ENCODE measurements at places on chromosomes 1 and 21.

GRCh38 chr1:57204942-57205787 is 218.7 kb downstream of the DAB1 start:
- DNase-seq = no peak

DNA sequence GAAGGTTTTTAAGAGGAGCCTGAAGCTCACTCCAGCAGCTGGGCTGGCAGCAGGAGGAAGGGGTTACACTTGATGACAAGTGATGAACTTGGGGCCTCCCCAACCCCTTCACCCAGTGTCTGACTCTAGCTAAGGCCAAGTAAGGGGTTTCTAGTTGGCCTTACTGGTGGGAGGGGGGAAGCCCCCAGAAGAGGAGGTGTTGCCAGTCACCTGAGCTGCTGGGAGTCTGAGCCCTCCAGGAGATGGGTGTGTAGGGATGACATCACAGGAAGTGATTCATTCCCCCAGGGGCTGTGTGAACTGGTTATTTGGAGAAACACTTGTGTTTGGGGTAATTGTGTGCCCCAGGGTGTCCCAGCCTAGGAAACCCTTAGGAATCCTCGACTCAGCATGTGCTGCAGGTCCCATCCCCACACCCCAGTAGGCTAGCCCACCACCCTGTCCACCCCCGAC is 3.1 kb downstream of the PADI1 start:
- DNase-seq = peak; percentile 92

GRCh38 chr21:29546071-29546470 is 247.3 kb downstream of the BACH1 start:
- no peak for DNase-seq

DNA sequence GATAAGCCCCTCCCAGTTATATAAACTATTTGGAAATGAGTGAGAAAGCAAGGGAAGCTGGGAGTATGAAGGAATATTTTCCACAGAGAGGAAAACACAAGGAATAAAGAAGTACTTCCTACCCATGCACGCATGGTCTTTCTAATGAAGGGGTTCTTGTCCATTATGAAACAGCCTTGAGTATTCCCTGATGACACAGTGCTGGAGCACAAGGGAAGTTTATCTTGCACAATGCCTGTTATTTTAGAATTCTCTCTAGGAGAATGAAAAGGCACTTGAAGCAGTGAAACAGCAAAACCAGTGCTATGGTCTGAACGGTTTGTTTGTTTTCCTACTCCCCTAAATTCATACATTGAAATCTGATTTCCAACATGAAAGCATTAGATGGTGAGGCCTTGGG is 38.6 kb upstream of the ADAMTS1 start:
- no peak for DNase-seq

GRCh38 chr1:61638911-61639605 is 85.9 kb downstream of the TM2D1 start:
- DNase-seq = no peak

- DNase-seq = no peak
Measured at GRCh38 chr21:33022828-33023573, 2.7 kb upstream of the OLIG2 start.

- no peak for DNase-seq
Measured at GRCh38 chr21:36735724-36736320, 36.9 kb downstream of the SIM2 start.

- no peak for DNase-seq
Measured at GRCh38 chr21:19350286-19350685, 946.7 kb upstream of the TMPRSS15 start.

- DNase-seq = no peak
Measured at GRCh38 chr1:206049293-206049692, 3.7 kb upstream of the RHEX start.

- DNase-seq = no peak
Measured at GRCh38 chr1:189782295-189782694, 695.4 kb downstream of the BRINP3 start.

- DNase-seq = no peak
Measured at GRCh38 chr1:942864-943533, 16.1 kb downstream of the NOC2L start.

- DNase-seq = no peak
Measured at GRCh38 chr21:37717534-37717933, 198.7 kb downstream of the KCNJ6 start.

Measured in RWPE1 (cell line).